ENCODE measurements at places on chromosomes 4 and X. TPM values are rescaled to one million over a fixed set of nuclear protein-coding genes. Genes with fewer than 3 reads are reported as not detected.

Gene SLC49A3
- 6.9 TPM for total RNA-seq

Gene CENPE
- 8.1 TPM for total RNA-seq

Gene SSX4
- not detected for total RNA-seq

Gene NUP54
- total RNA-seq, result 28.5 TPM
